ENCODE measurements at places on chromosomes 4 and X. TPM values are rescaled to one million over a fixed set of nuclear protein-coding genes. Genes with fewer than 3 reads are reported as not detected.

The L1CAM gene
- 0.85 TPM for total RNA-seq

The RWDD4 gene
- total RNA-seq, result 23.9 TPM

The TRAM1L1 gene
- 0.48 TPM for total RNA-seq

The CT47B1 gene
- total RNA-seq, result not detected

The CABS1 gene
- total RNA-seq, result not detected

The CYLC1 gene
- total RNA-seq, result not detected

The ARHGAP4 gene
- total RNA-seq, result 6.7 TPM

The CT47A7 gene
- not detected for total RNA-seq

The CT45A1 gene
- total RNA-seq, result not detected

The PIR gene
- 28.2 TPM for total RNA-seq

The FDCSP gene
- not detected for total RNA-seq

The SLC49A3 gene
- 0.96 TPM for total RNA-seq

The SPANXC gene
- not detected for total RNA-seq

The TCEAL6 gene
- total RNA-seq, result not detected

The STATH gene
- total RNA-seq, result not detected

The MAP3K15 gene
- total RNA-seq, result not detected

The MGAT4D gene
- not detected for total RNA-seq

The SCD5 gene
- 3.8 TPM for total RNA-seq

The SSX2 gene
- not detected for total RNA-seq

The ITIH6 gene
- not detected for total RNA-seq

The ARAP2 gene
- total RNA-seq, result 64.2 TPM

The PYURF gene
- total RNA-seq, result 58.1 TPM

The LRAT gene
- total RNA-seq, result 4.3 TPM

The IL15 gene
- 5.5 TPM for total RNA-seq

The PWWP3B gene
- total RNA-seq, result 0.24 TPM

The MAMLD1 gene
- 0.48 TPM for total RNA-seq

The HTRA3 gene
- not detected for total RNA-seq

The CXXC4 gene
- under 0.01 TPM for total RNA-seq

The VSIG1 gene
- 1.3 TPM for total RNA-seq

All from tracheal epithelial cell (primary cell).